Substantia nigra (tissue), 51 donors: ENCODE measurements at places on chromosomes 3 and 15.
A peak's percentile ranks its signal among the peaks of the same experiment; 100 is the strongest.

DNA sequence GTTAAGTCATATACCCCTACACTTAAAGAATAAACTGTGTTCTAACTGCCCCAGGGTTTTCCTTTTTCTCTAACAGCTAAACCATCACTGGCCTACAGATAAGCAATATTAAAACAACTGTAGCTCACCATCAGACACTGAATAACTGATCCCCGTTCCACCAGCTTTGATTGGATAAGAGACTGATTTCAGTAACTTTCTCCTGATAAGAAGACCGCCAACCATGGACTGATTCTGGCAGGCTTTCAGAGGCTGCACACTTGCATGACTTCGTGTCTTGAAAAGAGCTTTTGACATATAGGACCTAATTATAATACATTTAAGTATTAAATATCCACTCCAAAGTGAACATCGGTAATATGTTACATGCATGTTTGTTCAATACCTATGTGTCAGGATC lies 15.3 kb upstream of the CEP97 start:
- no peak for DNase-seq

GRCh38 chr3:42491881-42492507 lies 10.4 kb upstream of the VIPR1 start:
- no peak for DNase-seq

GRCh38 chr3:13651775-13652428 lies 103.0 kb downstream of the FBLN2 start:
- DNase-seq = no peak

- no peak for DNase-seq
Observed at GRCh38 chr15:74489518-74490338, 28.8 kb upstream of the UBL7 start.

- DNase-seq = no peak
Observed at GRCh38 chr3:15645740-15646501, 44.4 kb downstream of the BTD start.

DNA sequence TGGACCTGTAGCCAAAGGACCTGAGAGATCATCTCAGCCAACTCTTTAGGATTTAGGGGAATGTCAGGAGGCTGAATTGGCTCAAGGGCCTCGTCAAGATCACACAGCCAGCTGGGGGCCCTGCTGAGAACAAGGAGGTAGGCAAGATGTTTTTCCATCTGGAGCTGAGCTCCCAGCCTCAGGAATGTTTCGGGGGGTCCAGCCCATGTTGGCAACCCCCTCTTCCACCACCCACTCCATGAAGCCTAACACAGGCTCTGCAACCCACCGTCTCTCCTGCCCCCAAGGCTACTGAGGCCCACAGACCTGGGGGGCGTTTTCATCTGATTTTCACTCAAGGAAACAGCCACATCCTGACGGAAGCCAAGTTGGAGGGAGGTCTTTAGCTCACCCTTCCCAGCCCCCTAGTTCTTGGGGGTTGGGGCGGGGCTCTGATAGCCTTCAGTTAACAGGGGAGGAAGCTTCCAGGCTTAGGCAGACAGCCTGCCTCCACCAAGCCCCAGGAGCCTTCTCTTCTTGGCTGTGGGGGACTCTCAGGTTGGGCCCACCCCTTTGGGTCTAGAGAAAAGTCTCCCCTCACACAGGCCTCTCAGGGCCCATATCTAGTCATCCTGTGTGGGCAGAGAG lies 48.8 kb downstream of the EPHB3 start:
- no peak for DNase-seq

DNA sequence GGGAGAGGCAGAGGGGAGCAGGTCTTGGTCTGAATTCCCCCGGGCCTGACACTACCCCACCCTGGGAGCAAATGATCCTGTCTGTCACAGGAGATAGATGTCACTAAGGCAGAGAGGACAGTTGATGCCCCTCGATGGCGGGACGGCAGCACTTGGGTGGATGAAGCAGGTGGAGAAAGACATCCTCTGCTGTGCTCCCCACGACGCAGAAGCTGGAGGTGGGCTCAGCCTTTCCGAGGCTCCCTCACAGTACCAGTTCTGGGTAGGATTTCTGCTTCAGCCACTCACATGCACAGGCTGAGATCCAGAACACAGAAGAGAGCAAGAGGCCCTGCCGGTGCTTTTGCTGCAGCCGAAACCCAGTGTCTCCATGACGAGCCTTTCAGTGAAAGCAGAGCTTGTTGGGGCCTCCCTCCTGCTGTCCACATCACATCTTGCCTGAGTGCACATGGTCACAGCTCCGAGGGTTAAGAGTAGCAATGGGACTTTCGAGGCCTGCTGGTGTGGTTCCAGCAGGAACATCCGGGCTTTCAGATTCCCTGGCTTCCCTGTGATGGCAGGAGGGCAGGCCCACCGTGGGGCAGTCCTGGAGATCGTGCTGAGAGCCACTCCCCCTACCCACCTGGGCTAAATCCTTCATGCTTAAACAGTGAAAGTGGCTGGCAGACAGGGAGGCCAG lies 107.3 kb upstream of the PRR20G start:
- DNase-seq = no peak

DNA sequence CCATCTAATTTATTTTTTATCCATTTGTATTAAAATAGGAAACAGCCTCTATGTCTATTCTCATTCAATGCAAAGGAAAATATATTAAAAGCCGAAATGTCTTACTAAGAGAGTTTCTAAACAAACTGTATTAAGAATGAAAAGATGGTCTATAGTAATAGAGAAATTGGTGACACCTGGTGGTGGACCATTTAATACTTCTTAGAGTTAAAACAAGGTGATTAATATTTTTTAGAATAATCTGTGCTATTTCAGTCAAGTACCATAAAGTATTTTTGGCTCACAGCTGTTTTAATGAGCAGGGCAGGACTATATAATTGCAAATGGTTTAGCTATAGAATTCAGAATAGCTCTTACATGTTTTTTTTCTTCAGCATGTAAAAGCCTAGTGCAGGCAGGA lies 55.7 kb downstream of the SYNPR start:
- DNase-seq = no peak

DNA sequence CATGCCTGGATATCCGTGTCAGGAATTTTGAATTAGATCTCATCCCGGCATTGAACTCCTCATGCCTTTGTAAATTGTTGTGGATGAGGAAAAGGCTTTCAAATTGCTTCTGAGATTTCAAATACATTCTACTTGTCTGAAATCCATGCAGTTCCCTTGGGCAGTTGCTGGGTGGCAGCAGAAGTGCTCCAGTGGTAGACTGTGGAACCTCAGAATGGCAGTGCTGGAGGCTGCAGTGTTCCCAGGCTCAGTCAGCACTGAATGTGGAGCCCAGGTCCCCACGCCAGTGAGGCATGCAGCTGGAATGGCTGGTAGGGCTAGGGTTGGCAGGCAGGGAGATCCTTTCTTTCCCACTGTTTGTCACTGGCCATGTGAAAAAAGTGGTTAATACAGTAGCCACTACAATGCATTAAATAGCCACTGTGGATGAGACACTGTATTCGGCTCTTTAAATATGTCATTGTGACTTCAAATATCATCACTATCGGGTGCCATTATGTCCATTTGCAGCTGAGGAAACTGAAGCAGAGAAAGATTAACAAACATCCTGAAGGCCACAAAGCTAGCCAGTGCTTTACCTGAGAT lies 98.6 kb downstream of the TPRG1 start:
- no peak for DNase-seq

- no peak for DNase-seq
Observed at GRCh38 chr15:35247150-35247549, 162.1 kb upstream of the NANOGP8 start.

- peak; percentile 17 for DNase-seq
Observed at GRCh38 chr15:47715856-47716445, 1.4 kb upstream of the SEMA6D start.

DNA sequence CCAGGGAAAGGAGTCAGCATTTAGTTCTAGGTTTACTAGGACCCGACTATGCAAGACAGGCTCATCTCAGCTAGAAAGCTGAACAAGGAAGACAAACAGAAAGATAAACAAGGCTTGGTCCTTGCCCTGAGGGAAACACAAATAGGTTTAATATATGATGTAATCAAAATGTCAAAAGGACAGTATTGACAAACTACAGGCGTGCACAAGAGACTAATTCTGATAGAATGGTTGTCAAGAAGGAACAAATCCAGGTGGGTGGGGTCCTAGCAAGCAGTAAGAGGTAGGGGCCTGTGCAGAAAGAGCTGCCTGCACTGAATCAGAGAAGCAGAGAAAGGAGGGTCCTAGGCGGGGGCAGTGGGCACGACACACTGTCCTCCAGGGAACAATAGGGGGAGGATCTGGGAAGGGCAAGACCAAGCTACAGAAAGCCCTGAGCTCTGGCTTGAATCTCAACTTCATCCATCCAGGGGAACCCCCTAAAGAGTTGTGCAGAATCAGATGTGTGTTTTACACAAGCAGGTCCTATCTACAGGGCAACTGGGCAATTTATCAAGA lies 23.4 kb downstream of the RFTN1 start:
- DNase-seq = no peak

- DNase-seq = no peak
Observed at GRCh38 chr15:71747128-71748083, 62.9 kb upstream of the NR2E3 start.

- DNase-seq = no peak
Observed at GRCh38 chr15:48486228-48486627, 155.0 kb downstream of the DUT start.
